CD4-positive, alpha-beta T cell treated with Interleukin-21 for 1 hour (primary cell): ENCODE measurements at places on chromosomes 1 and 21.

DNA sequence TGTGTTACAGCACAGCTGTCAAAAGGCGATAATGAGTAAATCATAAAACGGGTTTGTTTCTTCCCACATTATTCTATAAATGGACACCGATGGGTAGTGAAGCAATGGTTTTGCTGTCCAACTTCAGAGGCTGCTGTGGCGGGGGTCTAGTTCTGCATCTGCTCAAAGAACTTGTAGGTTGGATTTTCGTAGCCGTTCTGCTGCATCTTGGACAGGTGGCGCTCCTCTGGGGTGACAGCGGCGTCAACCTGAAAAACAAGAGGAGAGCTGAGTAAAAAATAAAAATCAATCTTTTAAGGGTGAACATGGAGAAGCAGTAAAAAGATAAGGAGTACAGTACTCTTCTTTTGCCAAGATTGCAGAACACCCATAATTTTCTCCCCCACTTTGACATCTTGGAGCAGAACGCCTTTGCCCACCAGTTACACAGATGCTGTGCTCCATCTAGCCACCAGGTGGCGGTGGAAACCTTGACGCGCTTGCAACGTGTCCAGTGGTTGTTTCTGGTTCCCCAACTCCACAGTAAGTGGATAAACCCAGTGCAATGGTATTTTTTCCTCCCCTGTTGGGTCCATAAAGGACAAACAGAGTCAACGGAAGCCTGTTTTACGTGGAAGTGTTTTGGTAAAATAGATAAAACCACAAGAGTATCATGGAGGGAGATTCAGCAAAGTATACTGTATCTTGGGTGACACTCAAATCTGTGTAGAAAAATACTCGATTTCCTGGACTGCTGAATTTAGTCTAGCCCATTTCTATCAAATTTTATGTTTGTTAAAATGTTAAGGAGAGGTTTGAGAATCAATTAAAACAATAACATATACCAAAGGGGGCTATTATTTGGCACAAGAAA lies 147.0 kb downstream of the GABPA start:
- peak; percentile 60 for DNase-seq

DNA sequence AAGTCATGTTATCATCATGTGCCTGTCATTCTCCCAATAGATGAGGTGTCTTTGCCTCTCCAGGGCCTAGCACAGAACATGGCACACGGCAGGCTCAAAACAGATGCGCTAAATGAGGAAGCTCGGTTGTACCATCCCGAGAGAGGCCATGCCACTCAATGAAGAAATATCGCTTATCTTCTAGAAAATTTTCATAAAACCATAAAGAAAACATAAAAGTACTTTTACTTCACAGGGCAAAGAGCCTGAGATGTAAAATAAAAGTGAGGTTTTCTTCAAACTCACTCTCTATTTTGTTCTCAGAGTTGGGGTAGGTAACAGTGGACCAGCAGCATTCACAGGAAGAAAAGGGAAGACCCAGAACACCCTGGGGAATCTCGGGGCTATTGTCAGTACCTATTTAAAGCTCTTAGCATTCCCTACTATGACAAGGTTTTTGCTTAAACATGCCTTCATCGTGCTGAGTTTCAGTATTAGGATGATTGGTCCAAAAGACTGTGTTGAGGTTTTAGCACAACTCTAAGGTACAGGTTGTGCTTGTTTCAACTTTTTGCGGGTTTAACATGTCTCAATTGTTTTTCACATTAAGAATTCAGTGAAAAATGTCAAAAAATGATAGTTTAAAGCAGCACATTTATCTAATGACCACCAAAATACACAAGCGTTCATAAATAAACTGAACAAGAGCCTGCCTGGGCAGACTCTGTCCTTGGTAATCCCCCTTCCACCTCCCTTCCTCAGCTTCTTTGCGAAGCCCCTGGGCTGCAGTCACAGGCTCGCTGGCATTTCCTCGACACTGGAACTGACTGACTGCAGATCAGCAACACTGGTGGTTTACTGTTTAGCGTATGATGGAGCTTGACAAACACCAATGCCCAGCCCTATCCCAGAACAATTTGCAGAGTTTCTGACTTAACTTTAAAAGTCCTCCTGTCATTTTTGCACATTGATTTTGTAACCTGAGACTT lies 55.6 kb downstream of the COQ8A start:
- no peak for DNase-seq

DNA sequence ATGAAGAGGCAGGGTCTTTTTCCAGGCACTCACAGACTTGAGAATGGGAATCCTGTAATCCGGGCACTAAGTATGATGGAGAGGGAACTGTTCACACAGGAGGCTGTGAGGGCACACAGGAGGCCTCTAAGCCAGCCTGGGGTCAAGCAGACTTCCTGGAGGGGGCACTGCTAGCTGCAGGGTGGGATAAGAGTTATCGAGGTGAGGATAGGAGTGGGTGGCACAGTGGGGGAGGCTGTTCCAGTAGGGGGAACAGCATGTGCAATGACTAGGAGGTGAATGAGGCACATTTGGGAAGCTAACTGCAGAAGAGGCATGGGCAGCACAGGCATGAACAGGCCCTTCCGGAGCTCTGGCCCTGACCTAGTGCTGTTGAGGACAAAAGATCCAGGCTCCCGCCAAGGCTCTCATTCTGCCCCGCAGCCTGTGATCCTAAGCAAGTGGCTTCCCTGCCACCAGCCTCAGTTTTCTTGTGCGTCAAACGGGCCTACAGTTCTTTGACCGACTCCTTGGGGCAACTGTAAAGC lies 216.7 kb downstream of the TRABD2B start:
- no peak for DNase-seq

- peak; percentile 76 for DNase-seq
Observed at GRCh38 chr1:156656806-156657740, 15.2 kb downstream of the BCAN start.

GRCh38 chr1:208778417-208778816 lies 534.2 kb upstream of the PLXNA2 start:
- DNase-seq = no peak

- DNase-seq = no peak
Observed at GRCh38 chr1:208254376-208254775, 10.2 kb upstream of the PLXNA2 start.

DNA sequence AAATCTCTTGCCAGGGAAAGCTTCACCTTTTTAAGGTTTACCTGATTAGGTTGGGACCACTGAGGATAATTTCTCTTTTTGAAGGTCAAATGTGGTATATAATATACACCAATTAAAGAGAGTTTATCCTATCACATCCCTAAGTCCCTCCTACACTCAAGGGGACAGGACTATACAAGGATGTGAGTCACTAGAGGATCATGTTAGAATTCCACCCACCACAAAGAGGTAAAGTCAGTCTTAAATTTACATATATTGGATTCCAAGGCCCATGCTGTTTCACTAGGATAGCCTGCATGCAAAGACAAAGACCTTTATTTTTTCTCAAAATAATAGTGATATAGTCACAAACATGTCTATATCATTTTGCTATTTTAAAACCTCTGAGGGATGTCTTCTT lies 164.4 kb downstream of the GIPC2 start:
- DNase-seq = no peak

GRCh38 chr1:18632783-18633421 lies 2.3 kb downstream of the PAX7 start:
- no peak for DNase-seq

DNA sequence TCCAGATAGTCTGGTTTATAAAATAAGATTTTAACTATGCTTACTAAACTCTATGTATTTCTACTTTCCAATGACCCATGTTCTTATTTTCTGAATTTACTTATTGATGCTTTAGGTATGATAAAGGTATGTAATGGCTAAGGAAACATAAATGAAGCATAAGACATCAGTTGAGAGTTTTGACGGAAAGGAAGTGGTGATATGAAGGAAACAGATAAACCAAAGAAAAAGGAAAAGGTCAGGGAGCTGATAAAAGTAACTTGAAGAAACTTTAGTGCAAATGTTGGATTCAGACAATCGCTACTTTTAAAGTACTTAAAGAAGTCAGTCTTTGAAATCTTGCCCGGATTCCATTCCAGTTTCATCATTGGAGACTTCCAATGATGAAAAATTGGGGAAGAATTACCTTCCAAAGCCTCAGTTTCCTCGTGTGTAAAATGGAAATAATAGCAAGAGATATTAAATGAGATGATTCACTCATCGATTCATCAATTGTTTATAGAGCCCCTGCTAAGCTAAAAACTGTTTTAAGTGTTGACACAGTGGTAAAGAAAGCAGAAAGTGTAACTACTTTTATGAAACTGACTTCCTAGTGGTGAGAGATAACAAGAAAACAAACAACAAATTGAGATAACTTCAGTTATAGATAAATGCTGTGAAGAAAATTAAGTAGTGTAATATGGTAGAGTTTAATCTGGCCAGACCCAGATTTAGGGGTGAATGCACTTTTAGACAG lies 10.6 kb downstream of the PTPRC start:
- DNase-seq = peak; percentile 42

GRCh38 chr1:88134983-88135921 lies 548.8 kb upstream of the PKN2 start:
- DNase-seq = no peak

DNA sequence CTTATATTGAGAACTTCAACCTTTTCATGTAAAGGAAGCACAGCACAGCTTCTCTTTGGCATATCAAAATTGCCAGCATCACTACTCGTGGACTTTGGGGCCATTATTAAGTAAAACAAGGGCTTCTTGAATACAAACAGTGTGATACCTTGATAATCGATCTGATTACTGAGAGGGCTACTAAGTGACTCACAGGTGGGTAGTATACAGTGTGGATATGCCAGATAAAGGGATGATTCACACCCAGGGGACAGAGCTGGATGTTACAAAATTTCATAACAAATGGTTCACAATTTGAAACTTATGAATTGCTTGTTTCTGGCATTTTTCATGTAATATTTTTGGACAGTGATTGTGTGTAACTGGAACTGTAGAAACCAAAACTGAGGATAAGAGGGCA lies 15.4 kb downstream of the HDAC1 start:
- DNase-seq = no peak

DNA sequence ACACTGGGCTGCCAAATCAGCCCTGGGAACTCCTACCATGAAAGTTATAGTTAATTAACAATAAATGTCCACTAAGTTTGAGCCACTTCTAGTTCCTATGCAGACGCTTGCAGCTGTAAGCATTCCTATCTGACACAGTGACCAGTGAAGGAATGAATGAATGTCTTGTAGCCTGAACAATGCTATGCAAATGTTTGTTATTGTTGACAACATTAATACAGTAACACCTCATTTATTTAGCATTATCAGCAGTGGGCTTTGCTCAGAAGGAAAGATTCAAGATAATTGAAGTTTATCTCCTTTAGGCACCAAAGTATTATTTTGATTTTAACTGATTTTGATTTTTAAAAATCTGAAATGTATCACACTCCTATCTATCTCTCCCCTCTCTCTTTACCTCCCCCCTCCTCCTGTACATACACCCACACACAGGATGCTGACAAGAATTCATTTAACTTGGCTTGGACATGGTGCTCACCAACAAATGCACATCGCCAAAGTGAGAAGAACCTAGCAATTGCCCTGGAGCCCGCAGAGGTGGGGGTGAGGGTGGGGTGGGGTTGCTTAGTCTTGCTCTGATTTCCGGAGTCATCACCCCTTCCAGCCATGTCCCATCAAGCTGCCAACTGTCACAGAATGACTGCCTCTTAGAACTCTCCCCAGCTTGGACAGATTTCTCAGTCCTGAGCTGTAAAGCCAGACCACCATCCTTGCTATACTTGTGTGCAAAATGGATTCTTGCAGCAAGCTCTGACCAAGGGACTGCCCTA lies 215.3 kb upstream of the CSF3R start:
- no peak for DNase-seq

GRCh38 chr1:167517535-167518330 lies 596 bp downstream of the CD247 start:
- peak; percentile 84 for DNase-seq

DNA sequence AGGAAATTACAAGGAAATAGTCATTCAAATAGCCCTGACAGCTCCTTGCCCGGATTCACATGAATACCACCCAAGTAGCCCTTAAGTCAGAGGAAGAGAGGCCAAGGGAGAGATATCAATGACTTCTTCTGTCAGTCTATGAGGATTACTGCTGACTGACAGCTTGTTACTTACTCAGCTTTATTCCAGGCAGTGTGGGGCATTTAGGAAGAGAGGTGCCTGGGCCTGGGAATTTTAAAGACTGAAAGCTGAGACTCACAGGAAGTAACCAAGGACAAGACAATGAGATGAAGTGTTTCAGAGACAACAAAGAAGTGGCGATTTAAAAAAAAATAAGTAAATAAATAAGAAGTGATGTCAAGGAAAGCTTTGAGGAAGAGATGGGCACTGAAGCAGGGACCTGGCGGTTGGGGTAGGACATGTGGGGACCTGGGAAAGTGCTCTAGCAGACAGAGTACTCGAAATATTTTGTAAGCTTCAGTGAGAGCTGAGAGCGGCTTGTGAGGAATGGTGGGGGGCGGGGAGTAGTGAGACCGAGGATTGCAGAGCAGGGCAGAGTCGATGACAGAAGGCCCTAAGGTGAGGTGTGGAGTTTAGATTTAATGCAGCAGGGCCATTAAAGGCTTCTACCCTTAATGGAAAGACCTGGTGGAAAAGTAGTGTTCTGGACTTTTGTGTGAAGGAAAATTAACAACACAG lies 58.9 kb downstream of the ST3GAL3 start:
- DNase-seq = no peak

- DNase-seq = no peak
Observed at GRCh38 chr21:42556960-42557359, 43.3 kb downstream of the SLC37A1 start.

- DNase-seq = no peak
Observed at GRCh38 chr1:245132771-245133170, 22.0 kb upstream of the KIF26B start.

DNA sequence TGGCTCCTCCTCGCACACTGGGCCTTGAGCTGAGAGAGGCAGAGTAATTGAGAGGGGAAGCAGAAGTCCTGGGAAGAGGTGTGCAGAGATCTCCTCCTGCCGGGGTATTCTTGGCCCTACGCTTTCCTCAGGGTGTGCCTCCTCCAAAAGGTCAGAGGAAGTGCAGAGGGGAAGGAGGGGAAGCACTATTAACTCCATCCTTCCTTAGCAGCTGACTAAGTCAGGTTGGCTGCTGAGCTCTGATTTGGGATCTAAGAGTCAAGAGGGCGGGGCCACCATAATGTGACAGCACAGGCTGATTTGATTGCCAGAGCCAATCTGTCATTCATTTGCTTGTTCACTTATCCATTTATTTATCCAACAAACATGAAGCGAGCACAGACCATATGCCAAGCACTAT lies 12.3 kb downstream of the ATP2B4 start:
- DNase-seq = no peak

DNA sequence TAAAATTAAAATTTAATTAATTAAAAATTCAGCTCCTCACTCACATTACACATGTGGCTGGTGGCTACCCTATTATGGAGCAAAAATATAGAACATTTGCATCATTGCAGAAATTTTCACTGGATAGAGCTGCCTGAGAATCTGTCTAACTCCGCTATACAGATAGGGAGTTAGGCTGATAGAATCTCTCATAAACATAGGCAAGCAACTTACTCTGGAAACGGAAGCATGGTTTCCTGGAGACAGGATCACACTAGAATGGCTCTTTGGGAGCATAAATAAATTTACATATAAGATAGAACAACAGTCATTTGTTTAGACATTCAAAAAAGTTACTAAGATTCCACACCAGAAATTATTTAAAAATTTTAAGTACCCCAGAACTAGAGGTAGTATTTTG lies 12.2 kb upstream of the LAMC2 start:
- DNase-seq = no peak
